ENCODE measurements at places on chromosomes 11 and 22.

DNA sequence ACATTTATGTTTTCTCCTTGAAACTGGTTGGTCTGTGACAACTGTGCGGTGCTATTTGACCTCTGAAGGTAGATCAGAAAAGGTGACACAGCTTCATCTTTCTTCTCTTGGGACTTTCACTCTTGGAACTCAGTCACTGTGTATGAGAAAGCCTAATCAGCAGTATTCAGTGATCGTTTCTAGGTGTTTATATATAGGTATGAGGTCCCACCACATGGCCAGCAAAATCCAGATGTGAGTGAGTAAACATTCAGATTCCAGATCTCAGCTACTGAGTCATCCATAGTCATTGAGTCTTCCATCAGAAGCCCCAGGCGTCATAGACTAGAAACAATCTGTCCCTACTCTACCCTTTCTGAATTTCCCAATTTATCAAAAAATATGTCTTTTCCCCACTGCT lies 117.3 kb upstream of the CTSC start:
- no peak for DNase-seq

DNA sequence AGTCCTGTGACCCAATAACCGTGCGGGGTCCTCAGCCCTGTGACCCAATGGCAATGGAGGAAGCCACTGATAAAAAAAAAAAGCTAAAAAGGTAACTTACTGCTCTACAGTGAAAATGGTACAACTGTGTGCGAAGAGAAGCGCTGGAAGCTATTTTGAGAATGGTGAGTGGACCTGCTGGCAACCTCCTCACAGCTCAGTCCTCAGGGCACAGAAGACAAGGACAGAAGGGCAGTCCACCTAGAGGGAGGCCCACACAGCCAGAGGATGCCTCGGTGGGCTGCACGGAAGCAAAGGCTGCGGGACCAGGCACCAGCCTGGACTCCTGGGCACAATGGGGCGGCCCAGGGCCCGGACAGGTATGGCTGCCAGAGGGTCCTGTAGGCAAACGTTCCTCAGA lies 35.6 kb downstream of the BRD1 start:
- DNase-seq, result no peak

- DNase-seq, result peak; percentile 38
These were observed 145.0 kb upstream of the THY1 start for GRCh38 chr11:119567688-119568582.

DNA sequence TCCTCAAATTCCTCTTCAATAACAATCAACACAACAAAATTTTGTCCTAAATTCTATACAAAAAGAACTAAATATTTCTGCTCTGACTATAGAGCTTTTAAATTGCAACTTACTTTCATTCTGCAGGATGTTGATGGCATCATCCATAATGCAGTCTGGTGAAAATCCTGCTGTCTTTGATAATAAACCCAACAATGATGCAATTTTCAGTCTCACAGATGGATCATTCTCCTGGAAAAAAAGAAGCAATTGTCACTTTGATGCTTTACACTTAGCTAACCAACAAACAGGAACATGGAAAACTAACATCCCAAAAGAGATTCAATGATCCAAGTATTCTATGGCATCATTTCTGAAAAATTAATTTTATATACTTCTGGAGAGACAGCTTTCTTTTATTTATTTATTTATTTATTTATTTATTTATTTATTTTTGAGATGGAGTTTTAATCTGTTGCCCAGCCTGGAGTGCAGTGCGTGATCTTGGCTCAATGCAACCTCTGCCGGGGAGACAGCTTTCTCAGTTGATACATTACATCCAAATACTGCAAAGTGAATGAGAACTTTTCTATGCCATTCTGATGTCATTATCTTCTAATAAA lies 13.0 kb downstream of the INTS4 start:
- DNase-seq, result no peak

DNA sequence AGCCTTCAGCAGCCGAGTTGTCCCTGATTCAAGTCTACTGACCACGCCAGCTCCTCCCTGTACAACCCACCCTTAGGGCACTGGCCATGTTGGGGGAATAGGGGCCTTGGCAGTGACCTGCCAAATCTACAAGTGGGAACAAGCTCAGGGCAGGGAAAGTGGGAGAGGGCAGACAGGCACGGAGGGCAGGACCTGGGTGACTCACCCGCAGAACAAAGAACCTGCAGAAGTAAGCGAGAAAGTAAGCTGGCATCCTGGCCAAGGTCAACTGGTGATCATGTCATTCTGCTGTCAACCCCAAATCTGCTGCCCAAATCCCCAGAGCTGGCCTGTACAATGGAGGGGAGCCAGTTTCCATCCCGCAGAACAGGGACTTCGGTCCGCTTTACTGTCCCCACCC lies 7.9 kb upstream of the SCGB1A1 start:
- DNase-seq, result no peak

GRCh38 chr11:91230647-91231046 lies 994.0 kb upstream of the FAT3 start:
- no peak for DNase-seq

DNA sequence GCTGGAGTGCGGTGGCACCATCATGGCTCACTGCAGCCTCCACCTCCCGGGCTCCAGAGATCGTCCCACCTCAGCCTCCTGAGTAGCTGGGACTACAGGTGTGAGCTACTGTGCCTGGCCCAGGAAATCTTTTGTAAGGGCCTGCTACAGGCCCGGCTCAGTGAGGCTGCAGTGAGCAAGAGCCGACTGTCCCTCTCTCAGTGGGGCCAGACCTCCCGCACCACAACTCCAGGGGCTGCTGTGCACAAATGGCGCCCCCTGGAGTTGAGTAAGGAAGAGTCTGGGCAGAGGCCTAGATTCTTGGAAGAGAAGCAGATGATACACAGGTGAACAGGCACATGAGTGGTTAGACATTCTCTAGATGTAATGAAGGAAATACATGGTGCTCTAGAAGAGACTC lies 7.0 kb downstream of the SERHL2 start:
- no peak for DNase-seq

DNA sequence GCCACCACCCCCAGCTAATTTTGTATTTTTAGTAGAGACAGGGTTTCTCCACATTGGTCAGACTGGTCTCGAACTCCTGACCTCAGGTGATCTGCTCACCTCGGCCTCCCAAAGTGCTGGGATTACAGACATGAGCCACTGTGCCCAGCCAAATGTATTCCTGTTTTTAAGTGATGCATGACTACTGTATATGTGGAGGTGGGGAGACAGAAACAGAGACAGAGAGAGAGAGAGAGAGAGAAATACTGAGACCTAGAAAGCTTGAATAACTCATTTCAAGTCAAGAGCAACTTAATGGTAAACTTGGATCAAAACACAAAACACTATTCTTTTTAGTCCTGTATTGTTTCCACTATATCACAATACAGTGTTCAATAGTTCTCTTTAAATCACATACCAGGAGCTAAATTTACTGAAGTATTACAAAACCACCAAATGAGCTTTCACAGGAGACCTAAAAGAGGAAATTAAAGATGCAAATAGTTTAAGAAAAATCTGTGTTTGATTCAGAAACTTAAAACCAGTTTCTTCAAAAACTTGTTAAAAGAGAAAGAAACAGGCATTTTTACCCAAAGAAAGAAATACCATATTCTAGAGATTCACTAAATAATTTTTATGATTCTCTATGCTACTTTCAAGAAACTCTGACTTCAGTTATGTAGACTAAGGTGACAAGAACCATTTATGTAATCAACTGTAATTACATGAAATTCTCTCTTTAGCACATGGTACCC lies 188.7 kb downstream of the ETS1 start:
- no peak for DNase-seq

GRCh38 chr11:75481922-75482606 lies 43.7 kb downstream of the GDPD5 start:
- no peak for DNase-seq

DNA sequence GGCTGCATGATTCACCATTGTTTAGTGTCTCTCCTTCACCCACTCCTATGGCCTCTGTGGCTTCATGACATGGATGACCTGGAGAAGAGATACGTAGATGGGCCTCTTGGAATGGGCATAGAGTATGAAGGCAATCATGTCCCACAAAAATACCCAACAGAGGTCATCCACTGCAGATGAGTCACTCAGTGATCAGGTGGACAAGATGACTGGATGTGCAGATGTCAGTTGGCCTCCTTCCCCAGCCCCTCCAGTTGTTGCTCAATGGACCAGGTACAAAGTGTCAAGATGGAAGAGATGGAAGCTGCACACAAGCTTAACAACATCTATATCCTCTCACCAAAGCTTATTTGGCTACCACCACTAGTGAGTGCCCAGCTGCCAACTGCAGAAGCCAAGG lies 41.0 kb upstream of the CLPB start:
- no peak for DNase-seq

DNA sequence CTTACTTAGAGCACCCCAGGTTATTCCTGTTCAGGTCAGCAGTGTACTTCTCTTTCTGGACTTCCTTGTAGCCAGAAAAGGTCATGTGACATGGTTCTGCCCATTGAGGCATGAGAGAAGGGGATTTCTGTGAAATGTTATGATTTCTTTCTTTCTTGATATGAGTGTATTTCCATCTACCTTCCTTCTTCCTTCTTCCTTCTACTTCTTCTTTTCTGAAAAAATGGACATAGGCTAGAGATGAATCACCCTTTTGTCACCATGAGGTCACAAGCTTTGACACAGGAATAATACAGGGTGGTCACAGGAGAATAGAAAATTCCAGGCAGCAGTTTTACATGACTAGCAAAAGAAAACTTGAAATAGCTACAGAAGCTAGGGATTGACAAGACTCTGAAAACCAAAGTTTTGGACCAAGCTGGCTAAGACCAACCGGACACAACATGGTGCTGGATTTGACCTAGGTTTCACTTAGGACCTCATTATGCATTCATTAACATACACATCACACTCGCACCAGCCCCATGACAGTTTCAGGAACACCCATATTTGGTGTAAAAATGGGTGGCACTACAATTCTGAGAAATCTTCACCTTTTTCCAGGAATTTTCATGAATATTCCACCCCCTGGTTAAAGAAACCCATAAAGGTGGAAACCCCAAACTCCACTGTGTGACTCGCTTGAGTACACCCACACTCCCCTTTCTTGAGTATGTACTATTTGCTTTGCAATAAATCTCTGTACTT lies 21.2 kb upstream of the MAP6 start:
- no peak for DNase-seq

DNA sequence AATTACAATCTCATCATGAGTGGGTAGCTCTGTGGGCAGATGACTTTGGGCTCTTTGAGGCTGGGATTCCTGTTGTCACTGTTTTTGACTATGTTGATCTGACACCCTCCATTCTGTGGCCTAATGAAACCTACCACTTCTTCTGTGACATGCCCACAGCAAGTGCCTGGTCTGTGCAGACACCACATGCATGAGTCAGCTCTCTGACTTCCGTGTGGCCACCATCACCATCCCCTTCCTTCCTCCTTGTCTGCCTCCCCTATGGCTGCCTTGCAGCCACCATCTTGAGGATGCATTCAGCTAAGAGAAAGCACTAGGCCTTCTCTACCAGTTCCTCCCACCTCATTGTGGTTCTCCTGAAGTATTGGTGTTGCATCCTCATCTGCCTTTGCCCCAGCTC lies 15.3 kb upstream of the OR10V1 start:
- no peak for DNase-seq

- DNase-seq, result no peak
These were observed 45.5 kb downstream of the ARFGAP2 start for GRCh38 chr11:47131136-47131535.

DNA sequence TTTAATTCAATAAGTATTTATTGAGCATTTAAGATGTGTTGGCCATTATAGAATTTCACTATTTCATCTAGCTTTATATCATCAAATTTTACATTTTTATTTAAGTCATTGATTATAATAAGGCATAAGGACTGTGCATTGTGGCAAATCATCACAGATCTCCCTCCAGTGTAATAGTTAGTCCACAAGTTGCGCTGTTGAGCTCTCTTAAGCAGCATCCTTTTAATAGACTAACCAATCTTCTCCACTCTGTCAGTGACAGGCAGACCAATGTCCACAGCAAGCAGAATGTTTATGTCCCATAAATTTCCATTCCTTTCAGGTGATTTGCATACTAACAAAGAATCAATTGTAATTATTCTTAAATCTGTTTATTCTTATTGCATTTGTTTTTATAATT lies 595.3 kb upstream of the CCDC90B start:
- no peak for DNase-seq

GRCh38 chr11:76205252-76206076 lies 838 bp downstream of the WNT11 start:
- no peak for DNase-seq

GRCh38 chr22:22590136-22590891 lies 31.2 kb upstream of the PRAME start:
- DNase-seq, result no peak

DNA sequence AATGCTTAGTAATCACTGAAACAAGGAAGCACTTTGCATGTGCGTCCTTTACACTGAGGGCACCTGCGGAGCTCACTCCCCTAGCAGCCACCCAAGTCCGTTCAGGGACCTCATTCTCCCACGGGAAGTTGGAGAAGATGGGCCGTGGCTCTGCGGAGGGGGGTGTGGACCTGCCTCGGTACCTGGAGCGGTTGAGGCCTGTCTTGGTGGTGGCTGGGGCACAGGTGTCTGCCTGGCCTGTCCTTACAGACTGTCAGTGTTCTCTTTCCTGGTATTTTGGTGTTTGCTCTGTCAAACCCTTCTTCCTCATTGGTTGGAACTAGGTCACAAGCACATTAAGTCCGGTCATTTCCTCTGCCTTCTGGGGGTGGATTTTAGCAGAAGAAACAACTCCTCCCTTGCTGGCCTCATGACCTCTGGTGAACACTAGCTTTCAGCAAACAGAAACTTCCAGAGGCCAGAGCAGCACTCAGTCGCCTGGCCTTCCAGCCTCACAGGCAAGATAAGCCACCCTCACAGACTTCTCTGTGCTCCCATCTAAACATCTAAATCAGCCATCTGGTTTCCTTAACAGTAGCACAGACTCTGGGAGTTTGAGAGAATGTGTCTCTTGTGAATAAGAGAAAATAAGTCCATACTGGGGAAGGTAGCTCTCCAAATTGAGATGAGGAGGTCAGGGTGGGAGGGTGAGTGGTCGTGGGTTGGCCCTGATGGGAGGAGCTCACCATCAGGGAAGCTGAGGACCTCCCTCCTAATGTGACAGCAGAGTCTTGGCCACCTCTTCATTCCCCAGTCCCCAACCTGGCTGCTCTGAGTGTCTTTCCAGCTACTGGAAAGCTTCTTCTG lies 8.6 kb downstream of the SNAP29 start:
- DNase-seq, result no peak

- no peak for DNase-seq
These were observed 47.7 kb downstream of the TST start for GRCh38 chr22:36971341-36972125.

GRCh38 chr11:34940026-34940677 lies 23.7 kb downstream of the PDHX start:
- DNase-seq, result no peak

DNA sequence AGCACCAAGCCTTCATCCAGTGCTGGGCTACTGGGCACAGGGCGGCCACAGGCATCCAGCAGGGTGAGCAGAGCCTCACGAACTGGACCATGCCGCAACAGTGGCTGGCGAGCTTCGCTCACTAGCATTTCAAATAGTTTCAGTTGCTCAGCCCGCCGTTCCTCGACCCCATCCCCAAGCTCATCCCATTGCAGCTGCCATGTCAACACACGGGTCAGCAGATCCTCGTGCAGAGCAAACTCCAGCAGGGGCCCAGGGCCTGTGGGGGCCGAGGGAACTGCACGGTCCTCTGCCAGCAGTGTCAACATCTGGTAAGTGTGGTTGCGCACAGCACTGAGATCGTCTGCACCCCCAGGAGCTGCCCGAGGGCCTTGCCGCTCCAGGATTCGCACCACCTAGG lies 10.6 kb downstream of the FHIP1B start:
- no peak for DNase-seq

Measured in brain pericyte (primary cell).